Thoracic aorta (tissue), 2 donors: ENCODE measurements at places on chromosomes 3 and 15. TPM values are rescaled to one million over a fixed set of nuclear protein-coding genes. Genes with fewer than 3 reads are reported as not detected.

DNA sequence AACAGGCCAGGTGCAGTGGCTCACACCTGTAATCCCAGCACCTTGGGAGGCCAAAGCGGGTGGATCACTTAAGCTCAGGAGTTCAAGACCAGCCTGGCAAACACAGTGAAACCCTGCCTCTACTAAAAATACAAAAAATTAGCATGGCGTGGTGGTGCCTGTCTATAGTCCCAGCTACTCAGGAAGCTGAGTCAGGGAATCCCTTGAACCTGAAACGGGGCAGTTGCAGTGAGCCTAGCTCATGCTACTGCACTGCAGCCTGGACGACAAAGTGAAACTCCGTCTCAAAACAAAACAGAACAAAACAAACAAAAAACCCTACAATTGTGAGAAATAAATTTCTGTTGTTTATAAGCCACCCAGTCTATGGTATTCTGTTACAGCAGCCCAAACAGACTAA is 94.7 kb downstream of the PIK3CB start:
- DNase-seq = no peak

DNA sequence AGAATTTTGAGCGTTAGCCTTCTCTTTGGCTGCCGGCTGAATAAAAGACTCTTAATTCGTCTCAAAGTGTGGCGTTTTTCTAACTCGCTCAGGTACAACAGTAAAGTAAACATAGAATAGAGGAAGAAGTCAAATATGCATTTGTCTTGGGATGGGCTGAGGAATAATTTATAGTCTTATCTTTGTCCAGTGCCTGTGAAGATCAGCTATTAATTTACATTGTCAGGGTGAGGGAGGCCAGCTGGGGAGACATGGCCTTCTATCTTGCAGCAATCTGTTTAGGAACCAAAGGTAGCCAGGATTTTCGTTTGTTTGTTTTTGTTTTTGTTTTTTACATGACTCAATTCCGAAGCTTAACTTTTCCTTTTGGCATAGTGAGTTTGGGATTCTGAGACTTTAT is 100.2 kb downstream of the VPS8 start:
- no peak for DNase-seq

Gene CRABP1
- total RNA-seq = 5.1 TPM

Gene GOLGA6L10
- 0.42 TPM for total RNA-seq

- DNase-seq = no peak
Measured at GRCh38 chr3:45568848-45569762, 25.4 kb upstream of the LIMD1 start.

- no peak for DNase-seq
Measured at GRCh38 chr3:87509401-87509800, 233.0 kb upstream of the POU1F1 start.
